ENCODE measurements at places on chromosomes 7 and 10.

DNA sequence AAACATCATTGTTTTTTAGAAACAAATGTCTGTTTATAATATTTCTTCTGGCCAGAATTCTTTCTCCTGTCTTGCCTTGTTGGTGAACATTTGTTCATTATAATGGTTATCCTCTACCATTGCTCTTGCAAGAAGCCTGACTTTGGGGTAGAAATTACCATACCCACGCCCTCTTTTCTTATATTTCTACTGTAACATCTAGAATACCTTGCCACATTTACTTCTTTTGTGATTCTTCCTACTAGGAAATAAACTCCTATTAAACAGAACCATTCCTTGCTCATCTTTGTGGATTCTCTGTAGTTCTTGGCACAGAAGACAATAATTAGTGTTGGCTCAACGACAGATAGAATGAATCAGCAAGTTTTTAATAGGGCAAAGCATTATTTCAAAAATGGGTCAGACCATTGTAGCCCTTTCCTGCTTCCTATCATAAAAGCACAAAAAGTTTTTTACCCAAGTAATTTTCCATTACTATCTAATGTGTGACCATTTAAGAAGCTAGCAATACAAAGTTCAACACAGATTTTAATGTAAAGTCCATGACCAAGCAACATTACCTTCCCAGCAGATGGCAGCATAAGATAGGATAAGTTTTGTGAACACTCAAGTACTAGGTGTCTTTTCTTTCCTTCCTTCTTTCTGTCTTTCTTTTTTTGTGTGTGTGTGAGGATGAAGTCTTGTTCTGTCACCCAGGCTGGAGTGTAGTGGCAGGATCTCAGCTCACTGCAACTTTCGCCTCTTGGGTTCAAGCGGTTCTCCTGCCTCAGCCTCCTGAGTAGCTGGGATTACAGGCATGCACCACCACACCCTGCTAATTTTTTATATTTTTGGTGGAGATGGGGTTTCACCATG, 270.4 kb downstream of the HGF start:
- DNase-seq, result no peak

- no peak for DNase-seq
Measured at GRCh38 chr10:63922468-63923284, 401.5 kb downstream of the REEP3 start.

DNA sequence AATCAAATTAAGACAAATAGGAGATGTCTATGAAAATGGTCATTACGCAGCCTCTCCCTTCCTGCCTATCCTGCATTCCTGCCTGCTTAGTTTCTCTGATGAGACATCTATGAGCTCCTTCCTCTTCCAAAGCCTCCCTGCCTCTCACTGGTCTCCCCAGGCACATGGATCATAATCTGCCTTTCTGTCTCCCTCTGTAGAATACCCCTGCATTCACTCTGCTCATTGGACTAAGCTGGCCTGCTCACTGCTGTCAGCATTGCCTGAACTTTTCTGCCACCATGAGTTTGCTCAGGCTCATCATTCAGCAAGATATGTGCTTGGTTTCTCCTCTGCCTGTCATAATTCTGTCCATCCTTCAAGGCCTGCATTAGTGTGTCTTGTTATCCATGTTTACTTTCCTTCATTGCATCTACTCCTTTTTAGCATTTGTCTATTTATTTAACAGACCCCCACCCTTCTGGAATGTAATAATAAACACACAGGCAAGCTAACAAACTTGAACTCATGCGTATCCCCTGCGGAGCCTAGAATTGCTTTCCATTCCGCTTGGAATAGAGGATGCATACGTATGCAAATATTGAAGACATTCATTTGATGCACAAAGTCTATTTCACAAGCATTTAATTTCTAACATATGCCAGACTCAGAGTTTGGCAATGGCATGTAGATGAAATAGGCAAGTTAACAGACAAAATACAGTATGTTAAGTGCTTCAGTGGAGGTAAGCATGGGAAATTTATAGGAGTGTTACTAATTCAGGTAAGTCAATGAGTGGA, 88.3 kb downstream of the PTPRZ1 start:
- no peak for DNase-seq

DNA sequence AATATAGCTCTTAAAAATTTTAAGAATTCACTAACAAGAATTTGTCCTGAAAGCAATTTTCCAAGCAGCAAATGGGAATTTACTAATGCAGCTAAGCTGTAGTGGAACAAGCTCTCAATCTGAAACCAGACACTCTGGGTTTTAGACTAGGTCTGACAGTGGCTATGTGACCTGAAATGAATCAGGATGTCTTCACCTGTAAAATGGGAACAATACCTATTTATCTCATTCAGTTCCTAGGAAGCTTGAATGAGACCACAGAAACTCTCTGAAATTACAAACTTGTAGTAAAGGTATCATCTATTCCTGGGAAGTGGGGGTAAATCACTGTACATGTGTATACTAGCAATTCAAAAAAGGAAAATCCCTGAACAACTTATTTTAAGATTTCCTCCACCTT, 1.2 kb downstream of the DNAJC2 start:
- no peak for DNase-seq

- DNase-seq, result no peak
Measured at GRCh38 chr7:149477494-149478443, 16.9 kb upstream of the ZNF777 start.
